Stimulated activated CD8-positive, alpha-beta memory T cell treated with anti-CD3 and anti-CD28 coated beads, Interleukin-4, amount 100 ng/mL, for 48 hours (primary cell): ENCODE measurements at places on chromosomes 4 and X.

DNA sequence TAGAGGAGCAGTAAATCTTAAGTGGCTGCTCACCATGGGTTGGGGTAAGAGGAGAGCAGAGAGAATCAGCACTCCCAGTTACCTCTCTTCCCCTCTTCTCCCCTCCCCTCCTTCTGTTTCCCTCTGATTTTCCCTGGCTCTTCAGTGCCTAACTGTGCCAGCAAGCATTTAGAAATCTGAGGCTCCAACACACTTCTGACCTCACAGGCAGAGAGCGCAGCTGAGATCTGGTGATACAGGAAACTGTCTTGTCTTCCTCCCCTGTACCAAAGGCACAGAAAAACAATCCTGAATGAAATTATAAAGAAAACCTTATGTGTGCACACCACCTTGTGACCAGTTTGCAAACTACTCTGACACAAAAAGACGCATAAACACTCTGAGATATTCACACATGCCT is 82.4 kb upstream of the SMIM10 start:
- no peak for DNase-seq

- DNase-seq = no peak
Observed at GRCh38 chr4:21410372-21410771, 538.2 kb downstream of the KCNIP4 start.

DNA sequence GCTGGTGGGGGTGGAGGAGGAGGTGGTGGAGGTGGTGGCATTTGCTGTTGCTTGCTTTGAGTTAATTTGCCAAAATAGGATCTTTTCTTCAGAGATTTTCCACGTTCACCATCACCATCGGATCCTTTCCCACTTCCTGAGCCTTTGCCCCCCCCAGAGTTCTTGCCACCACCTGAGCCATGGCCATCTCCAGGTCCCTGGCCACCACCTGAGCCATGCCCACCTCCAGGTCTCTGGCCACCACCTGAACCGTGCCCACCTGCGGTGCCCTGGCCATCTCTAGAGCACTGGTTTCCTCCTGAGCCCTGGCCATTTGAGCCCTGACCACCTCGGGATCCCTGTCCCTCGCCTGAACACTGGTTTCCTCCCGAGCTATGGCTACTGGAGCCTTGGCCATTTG is 1.9 kb downstream of the IRS4 start:
- no peak for DNase-seq

- DNase-seq = no peak
Observed at GRCh38 chr4:171016145-171016544, 797.1 kb upstream of the GALNTL6 start.

GRCh38 chr4:67401902-67402301 is 143.4 kb downstream of the CENPC start:
- no peak for DNase-seq

DNA sequence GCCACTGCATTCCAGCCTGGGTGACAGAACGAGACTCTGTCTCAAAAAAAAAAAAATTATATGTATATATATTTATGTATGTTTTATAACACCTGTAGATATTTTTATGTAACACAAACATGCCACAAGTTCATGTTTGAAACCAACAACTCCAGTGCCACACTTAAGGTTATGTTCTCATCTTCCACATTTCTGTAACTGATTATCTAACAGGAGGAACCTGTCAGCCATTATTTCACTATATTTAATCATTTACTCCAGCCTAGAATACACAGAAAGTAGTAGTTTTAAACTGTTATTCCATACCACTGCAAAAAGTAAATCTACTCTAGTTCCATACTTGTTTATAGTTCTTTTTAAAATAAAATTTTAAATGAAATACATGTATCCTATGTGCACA is 32.3 kb downstream of the MCUB start:
- no peak for DNase-seq
